ENCODE measurements at places on chromosomes 5 and 9.

GRCh38 chr5:140169410-140169809, 5.6 kb upstream of the CYSTM1 start:
- no peak for DNase-seq

GRCh38 chr5:179585941-179586401, 35.6 kb downstream of the RUFY1 start:
- DNase-seq, result no peak

GRCh38 chr9:130728721-130729120, 35.1 kb downstream of the EXOSC2 start:
- no peak for DNase-seq

DNA sequence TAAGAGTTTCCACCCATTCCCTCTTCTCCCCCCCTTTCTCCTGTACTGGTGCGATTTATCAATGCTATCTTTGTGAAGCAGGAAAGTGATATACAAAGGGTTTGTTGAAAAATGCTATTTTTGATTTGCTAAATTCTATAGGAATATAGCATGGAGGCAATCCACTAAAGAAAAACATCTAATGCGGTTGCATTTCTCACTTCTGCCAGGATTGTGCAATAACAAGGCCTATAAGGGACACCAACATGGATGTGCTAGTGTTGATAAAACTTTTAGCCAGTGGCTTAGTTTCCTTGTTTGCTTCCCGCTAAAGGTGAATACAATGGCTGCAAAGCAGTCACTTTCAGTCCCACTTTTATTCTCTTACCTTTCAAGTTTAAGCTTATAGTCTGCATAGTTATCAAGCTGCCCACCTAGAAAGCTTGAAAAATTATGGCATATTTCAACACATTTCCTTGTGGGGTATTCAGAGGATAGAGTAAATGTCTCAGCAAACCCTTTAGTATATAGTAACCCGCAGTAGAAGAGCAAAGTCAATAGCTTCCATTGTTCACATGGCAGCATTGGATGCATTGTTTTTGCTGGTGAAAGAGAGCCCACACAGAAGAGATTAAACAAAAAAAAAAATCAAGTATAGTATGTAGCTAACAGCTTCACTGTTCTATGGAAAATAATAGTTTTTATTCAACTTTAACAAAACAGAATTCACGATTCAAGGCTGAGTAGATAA, 674.6 kb upstream of the SEMA6A start:
- no peak for DNase-seq

DNA sequence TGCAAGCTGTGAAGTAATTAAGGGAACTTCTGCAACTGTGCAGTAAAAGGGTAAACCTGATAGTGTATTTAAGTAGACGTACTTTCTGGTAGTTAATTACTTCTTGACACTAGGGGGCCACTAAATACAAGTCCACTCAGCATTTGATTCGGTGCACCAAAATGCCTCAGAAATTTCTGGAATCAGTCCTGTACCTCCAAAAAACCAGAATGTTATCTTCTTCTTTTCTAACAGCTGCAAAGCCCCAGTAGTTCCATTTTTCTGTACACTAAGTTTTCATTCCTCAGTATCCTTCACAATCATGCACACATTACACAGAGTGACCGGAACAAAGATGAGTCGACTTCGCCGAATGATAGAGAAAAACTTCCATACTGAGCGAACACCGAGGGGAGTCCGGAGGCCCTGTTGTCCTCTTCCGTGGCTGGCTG, 484 bp downstream of the GFM2 start:
- no peak for DNase-seq

DNA sequence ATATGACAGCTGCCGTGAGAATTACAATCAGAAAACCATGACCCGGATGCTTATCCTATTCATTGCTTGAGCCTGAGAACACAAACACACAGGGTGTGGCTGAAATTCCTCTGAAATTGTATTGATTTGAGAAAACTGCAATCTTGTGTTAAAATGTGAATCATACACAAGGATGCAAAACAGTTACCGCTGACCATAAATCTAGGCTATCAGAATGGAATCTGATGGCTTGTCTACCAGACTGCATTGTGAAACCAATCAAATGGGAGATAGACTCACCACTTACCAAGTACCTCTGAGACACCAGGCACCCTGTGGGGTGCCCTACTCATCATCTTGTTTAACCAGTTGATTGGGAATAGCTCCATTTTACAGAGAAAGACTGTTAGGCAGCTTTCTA, 188.7 kb upstream of the MSX2 start:
- no peak for DNase-seq

DNA sequence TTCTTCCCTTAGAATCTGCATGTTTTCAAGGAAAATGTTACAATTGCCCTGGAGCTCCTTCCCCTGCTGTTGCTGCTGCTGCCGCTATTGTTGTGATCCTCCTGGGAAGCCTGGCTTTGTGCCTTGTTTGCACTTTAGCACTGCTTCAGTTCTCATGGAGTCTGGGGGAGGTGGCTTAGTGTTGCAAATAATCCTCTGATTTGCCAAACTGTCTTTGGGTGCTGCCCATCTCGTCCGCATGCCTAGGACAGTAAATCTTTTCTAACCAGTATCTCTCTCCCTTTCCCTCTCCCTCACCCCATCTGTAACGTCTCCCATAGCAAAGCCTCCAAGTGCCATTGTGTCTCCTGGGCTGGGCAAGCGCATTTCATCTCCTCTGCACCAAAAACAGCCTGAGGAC, 30.3 kb downstream of the FAM240B start:
- DNase-seq, result no peak

DNA sequence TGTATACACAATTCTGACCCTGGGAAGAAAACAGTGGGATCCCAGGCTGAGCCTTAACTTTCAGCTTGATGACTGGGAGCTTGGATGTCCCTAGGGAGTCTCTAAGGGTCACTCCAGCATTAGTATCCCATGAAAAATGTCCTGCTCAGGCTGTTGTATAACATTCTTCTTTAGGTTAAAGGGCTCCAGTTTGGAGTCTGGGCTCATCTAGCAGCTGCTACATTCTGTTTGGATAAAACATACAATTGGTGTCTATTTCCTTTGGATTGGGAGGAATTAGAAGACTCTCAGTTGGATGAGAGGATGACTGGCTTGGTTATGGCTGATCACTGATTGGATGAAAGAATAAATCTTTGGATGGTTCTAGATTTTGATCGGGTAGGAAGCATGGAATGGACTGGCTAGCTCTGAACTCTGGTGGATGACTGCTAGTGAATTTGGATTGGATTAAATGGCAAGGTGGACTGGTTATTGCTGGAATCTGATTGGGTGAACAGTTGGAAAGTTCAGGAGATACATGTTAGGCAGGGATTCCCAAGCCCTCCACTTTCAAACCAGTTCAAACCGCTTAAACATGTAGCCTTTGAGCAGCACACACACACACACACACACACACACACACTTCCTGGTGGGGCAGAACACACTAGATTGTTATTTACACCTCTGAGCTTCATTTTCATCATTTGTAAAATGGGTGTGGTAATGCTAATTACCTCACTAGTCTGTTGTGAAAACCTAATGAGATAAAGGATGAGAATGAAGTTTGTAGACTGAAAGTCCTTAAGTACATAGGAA, 7.1 kb upstream of the MYOZ3 start:
- no peak for DNase-seq

DNA sequence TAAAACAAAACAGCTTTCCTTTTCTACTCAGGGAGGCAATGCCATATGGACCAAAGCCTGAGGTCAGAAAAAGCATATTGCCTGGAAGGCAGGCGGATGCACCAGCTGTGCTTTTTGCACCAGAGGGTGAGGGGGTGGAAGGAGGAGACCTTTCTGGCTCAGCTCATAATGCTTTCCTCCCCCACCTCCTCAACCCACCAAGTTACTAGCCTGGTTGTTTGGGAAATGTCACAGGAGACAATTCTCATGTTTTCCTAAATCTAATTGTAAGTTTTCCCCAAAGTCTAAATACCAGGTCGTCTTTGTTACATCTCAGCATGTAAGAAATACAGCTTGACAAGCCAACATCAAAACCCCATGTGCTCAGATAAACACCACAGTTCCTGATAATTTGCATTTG, 72.6 kb upstream of the DMRTA1 start:
- DNase-seq, result no peak

- DNase-seq, result no peak
Observed at GRCh38 chr9:134374301-134375010, 48.2 kb downstream of the RXRA start.

DNA sequence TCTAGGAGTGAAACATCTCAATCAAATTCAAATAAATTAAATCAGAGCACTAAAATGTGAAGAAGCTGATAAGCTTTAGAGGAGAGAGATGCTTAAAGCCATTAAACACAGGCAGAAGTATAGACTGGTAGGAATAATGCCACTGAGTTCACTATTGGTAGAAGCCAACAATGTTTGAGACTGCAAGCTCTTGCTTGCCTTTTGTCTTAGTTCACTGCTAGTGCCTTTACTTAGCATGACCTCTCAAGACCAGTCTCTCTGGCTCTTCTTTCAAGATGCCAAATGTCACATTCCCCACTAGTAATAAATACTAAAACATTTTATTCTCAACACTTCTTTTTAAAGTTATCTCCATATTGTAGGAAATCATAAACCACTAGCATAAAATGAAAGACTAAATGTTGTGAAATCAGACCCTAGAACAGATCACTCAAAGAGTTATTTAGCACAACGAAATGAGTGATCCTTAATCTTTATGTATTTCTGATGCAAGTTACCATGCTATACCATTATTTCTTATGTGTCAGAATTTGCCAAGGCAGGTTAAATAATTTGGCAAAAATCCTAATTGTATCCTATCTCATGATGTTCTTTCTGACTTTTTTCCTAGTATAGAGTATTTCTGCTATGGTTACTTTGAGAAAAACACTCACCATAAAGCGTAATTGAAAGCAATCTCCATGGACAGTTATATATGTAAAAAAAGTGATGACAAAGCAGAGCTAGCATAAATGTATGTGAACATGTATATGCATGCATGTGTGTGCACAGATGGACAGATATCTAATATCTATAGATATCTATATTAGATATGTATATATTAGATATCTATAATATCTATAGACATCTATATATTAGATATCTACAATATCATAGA, 57.5 kb downstream of the PJA2 start:
- DNase-seq, result no peak

- no peak for DNase-seq
Observed at GRCh38 chr5:142888469-142889085, 118.4 kb downstream of the ARHGAP26 start.

GRCh38 chr9:134083451-134083850, 15.6 kb upstream of the BRD3 start:
- DNase-seq, result no peak

- DNase-seq, result no peak
Observed at GRCh38 chr9:4128876-4129275, 171.0 kb downstream of the GLIS3 start.

GRCh38 chr9:74960561-74960960, 7.8 kb upstream of the C9orf40 start:
- DNase-seq, result no peak

GRCh38 chr5:119379942-119380547, 24.2 kb downstream of the TNFAIP8 start:
- DNase-seq, result no peak

- no peak for DNase-seq
Observed at GRCh38 chr5:158812408-158812807, 287.3 kb downstream of the EBF1 start.

DNA sequence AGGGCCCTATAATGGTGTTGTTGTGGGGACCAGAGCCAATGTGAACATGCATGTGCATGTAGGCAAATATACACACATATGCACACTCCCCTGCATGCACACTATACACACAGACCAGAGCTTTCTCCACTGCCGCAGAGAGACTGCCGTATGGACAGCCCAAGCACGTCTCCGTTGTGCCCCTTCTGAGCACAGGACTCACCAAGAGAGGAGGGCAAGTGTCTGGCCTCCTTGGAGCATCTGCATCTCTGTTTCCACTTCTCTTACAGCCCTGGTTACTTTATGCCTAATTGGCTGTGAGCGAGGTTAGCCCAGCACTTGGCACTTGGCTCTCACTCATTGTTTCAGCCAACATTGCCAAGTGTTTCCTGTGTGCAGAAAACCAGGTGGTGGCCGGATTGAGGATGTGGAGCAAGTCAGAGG, 30.4 kb downstream of the CSF2 start:
- DNase-seq, result no peak

GRCh38 chr5:119323601-119324000, 32.2 kb upstream of the TNFAIP8 start:
- DNase-seq, result no peak

DNA sequence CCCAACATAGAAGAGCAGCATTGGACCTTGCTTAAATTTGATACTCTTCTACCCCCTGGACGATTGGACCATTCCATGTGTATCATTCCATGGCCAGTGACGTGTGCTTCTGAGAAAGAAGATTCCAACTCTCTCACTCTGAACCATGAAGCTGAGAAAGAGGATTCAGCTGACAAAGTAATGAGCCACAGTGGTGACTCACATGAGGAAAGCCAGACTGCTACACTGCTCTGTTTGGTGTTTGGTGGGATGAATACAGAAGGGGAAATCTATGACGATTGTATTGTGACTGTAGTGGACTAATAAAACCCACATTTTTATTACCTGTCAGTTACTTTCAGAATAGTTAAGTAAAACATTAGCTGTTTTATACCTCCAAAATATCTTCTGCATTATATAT, 7.5 kb downstream of the HSPA5 start:
- no peak for DNase-seq

DNA sequence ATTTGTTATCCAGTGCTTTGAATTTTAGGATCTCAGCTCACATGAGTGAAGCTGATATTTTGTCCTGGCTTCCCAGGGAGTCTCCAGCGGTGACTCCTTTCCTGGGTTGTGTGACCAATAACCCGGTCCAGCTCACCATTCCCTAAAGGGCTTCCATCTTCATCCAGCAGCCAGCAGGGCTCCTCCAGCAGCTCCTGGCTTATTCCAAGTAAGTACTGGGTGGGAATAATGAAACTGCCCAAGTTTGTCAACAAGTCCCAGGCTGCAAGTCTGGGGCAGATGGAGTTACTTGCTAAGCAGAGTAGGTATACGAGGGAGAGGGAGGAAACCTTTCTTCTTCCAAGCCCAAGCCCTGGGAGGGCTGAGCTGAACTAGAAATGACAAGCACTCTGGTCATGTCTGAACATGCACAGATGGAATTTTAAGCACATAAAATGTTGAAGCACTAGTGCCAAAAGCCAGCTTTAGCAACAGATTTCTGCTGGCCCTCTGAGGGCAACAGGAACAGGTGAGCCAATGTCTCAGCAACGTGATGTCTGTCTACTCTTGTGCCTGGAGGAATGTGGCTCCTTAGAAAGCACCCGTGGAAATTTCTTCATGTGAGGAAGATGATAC, 153.7 kb upstream of the DAPK1 start:
- no peak for DNase-seq

GRCh38 chr9:98590101-98590500, 118.6 kb downstream of the GABBR2 start:
- no peak for DNase-seq

- no peak for DNase-seq
Observed at GRCh38 chr5:14108170-14108996, 34.8 kb upstream of the TRIO start.
